ENCODE measurements at places on chromosomes 3 and 15.

DNA sequence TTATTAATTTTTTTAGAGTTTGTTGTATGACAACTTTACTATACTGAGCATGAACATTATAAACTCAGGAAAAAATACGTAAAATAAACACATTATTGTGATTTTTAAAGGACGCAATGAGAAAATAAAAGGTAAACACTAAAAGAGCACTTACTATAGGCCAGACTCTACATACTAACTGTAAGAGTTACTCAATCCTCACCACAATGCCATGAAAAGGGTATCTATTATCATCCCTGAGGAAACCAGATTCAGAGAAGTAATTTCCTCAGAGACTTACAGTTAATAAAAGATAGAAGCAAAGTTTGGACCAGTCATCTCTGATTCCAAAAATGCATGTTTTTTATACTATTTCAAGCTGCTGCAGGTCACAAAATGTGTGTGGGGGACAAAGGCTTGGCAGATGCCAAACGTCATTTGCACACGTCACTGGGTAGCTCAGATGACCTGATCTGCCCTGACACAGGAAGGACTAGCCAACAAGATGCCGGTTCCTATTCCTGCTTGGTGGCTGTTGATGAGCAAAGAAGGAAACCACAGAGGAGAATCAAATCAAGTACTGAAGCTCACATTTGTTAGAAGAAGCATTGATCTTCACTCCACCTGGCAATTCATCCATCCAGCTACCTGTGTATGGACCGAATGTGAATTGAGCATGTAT, 42.3 kb downstream of the KLHL6 start:
- DNase-seq: peak; percentile 68

DNA sequence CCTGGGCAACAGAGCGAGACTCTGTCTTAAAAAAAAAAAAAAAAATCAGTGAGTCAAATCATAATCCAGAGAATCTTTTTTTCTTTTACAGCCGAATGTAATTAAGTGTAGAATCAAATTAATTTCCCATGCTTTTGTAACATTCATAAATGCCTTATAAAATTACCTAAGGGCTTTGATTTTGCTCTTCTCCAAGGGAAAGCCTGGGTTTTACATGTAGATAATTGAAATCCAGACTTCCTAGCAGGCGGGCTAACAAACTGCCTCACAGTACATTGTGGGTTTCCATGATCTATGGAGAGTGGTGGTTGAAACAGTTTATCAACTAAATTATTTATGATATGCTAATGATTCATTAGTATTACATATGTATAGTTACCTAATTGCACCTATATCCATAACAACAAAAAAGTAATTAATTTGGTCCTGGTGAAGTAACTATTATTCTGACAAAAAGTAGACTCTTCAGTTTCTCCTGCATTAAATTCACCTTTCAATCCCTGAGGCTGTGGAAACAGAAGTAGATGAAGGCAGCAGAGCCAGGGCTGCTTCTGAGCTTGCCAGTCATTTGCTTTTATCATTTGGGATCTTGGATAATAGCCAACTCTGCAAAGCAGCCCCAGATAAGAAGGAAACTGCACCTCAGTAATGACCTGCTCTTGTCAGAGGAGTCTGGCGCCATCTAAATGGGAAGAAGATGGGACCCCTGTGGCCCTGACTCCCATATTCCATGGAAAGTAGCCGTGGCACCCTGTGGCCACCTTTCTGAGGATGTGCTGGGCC, 9.5 kb downstream of the CCR9 start:
- DNase-seq: no peak

DNA sequence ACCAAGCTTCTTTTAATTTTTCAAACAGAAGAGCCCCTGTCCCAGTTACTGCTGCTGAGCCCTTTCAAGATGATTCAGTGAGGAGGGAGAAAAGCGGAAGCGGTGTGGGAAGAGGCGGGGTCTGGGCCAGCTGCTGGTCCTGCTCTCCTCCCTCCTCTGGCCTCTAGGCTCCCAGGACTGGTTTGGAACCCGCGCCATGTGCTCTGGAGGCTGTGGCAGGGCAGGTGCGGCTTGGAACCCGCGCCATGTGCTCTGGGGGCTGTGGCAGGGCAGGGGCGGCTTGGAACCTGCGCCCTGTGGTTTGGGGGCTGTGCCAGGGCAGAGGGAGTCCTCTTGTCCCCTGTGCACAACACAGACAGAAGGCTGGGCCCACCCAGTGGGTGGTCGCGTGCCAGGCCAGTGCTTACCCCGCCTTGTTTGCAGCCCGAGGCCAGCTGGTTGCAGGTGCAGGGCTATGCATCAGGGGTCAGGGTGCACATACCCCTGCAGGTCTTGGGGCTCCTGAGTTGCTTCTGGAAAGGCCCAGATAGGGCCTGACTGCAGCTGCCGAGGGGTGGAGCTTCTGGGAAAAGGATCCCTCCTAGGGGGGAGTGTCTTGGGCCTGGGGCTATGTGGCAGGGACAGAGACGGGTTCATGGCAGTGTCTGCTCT, 12.2 kb downstream of the ALG1L2 start:
- DNase-seq: no peak

DNA sequence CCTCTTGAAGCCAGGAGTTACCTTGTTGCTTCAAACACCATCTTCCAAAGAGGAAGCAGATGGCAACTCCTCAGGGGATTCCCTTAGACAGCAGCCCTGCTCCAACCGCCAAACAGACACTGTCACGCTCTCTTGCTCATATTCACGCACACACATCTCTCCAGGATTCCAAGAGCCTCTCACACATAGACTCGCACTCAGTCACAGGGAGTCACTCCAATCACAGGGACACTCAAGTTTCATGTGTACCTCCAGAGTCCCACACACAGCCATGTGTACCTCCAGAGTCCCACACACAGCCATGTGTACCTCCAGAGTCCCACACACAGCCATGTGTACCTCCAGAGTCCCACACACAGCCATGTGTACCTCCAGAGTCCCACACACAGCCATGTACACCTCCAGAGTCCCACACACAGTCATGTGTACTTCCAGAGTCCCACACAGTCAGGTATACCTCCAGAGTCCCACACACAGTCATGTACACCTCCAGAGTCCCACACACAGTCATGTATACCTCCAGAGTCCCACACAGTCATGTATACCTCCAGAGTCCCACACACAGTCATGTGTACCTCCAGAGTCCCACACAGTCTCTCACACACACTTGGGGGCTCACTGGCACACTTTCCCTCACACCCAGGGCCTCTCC, 6.1 kb downstream of the VWA5B2 start:
- DNase-seq: no peak

GRCh38 chr3:58537412-58538301, 667 bp upstream of the ACOX2 start:
- DNase-seq: no peak

GRCh38 chr15:69474291-69474690, 21.7 kb downstream of the RPLP1 start:
- no peak for DNase-seq

GRCh38 chr15:58742819-58743502, 6.5 kb downstream of the ADAM10 start:
- DNase-seq: no peak

GRCh38 chr3:159879146-159879545, 109.5 kb upstream of the IL12A start:
- no peak for DNase-seq

DNA sequence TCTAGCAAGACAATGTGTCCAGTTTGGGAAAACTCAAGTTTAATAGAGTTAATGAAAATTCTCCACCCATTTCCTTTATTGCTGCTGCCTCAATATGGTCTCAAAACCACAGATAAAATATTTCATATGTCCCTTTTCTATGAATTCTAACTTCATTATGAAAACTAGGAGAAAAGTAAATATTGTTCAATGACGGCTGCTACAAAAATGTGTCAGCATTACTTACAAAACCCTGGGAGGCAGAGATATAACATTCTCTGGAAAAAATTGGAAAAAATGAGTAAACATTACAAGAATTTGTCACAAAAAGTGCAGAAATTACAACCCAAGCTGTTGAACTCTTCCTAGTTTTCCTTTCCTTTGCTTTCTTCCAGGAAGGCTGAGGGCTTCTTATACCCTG, 22.2 kb upstream of the FBN1 start:
- DNase-seq: no peak

GRCh38 chr15:43086551-43086950, 19.3 kb downstream of the UBR1 start:
- no peak for DNase-seq

GRCh38 chr3:152021951-152022461, 148.6 kb downstream of the SUCNR1 start:
- DNase-seq: no peak

- no peak for DNase-seq
Measured at GRCh38 chr3:49518016-49518415, 36.3 kb upstream of the BSN start.

GRCh38 chr15:100959066-100960050, 40.2 kb downstream of the LRRK1 start:
- no peak for DNase-seq

DNA sequence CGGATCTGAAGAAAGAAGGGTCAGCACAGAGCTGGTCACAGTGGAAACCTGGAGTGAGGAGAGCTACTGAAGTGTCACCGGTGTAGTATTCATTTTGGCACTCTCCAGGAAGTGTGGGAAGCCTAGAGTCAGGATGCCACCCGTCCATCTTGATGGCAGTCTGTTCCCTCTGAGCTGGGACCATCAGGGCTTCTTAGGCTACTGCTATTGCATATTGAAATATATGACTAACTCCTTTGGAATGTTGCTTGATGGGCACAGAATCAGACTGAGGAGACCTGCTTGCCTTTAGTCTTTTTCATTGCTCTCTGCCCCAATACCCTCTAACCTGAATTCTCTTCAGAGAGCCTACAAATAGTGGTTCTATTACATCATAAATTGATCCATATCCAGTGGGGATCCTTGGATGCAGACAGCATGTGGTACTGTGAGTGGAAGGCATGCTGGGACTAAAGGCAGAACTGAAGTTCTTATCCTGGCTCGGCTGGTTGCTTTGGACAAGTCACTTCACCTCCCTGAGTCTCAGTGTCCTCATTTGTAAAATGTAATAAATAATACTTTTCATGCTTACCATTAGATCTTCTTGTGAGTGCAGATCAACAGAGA, 143.5 kb downstream of the PDE8A start:
- no peak for DNase-seq

- no peak for DNase-seq
Measured at GRCh38 chr3:186359078-186359477, 3.0 kb downstream of the DGKG start.

DNA sequence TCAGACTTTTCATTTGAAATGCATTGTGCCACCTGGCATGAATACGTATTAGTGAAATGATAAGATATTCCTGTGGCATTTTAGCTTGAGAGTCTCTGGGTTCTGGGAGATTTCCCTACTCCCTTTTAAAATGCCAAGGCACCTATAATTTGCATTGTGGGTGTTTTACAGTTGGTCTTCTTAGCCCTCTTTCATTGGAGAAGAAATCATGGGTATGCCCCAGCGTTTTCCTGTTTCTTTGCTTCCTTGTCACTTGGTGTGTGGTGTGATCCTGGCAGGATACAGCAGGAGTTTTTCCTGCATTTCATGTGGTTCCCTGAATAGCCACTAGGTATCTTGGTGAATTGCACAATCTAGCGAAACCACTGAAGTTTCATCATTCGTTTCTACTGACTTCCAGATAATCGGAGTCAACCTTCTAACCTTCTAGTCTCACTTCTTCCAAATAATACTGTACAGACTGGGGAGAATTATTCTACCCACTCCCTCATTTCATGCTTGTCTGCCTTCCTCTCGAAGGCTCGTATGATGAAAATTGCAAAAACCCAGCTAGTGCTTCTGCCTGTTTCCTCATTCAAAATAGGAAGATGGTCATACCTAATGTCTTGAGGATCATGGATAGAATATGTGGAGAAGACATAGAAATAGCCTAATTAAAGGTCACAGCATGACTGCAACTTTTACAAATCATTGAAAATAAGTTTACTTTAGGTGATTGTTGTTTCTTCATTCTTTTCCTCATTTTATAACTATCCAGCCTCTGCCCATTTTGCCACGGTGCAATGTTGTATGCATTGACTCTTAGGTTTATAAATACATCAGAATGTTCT, 2.6 kb downstream of the BHLHE40 start:
- no peak for DNase-seq

DNA sequence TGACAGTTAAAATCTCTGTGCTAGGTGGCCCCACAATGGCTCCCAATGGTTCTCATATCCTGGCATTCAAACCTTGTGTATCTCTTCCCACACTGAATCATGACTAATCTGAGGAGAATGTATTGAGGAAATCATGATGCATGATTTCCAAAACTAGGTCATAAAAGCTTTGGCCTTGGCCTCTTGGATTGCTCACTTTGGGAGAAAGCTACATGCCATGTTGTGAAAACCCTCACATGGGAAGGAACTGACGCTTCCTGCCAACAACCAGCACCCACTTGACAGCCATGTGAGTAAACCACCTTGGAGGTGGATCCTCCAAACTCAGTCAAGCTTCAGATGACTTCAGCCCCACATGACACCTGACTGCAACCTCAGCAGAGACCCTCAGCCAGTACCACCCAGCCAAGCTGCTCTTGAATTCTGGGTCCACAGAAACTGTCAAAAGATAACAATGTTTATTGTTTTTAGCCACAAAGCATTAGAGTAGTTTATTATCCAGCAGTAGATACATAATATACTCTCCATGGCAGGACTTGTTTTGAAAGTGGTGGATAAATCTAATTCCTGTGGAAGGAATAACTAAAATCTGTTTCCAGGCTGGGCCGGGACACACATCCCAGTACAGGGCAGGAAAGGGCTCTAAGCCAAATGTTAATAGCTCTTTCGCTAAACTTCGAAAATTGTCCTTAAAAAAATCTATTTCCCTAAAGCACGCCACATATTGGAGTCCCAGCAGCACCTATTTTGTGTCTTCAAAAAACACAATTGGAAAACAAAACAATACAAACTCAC, 1.0 kb upstream of the ZNF620 start:
- DNase-seq: no peak

- DNase-seq: no peak
Measured at GRCh38 chr15:101709466-101709865, 14.8 kb downstream of the TARS3 start.

DNA sequence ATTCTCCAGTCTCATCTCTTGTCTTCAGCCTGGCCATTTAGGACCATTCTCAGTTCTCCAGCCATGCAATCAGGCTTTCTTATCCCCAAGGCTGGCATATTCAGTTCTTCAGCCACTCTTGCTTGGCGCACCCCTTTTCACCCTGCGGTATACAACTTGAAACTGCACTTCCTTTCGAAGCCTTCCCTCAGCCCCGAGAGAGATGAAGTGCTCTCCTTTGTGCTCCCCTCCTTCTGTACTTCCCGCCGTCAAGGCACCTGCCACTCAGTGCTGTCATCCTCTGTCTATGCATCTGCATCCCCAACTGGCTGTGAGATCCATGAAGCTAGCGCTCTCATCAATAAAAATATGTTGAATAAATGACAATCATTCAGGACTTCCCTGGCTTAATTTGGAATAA, 45.7 kb downstream of the MORC1 start:
- peak; percentile 6 for DNase-seq

Data from CD8-positive, alpha-beta T cell (primary cell).